ENCODE measurements at places on chromosomes 11 and 22.

GRCh38 chr11:92306966-92307510, 82.4 kb downstream of the FAT3 start:
- DNase-seq, result no peak

GRCh38 chr22:37896181-37896592, 9.9 kb upstream of the MICALL1 start:
- no peak for DNase-seq

- DNase-seq, result no peak
Measured at GRCh38 chr22:43975041-43975440, 19.8 kb downstream of the SAMM50 start.

- no peak for DNase-seq
Measured at GRCh38 chr11:21511835-21512440, 680.9 kb upstream of the ANO5 start.

GRCh38 chr11:85647078-85647477, 689 bp upstream of the TMEM126A start:
- DNase-seq, result no peak

- no peak for DNase-seq
Measured at GRCh38 chr11:131867457-131868257, 497.2 kb downstream of the NTM start.

DNA sequence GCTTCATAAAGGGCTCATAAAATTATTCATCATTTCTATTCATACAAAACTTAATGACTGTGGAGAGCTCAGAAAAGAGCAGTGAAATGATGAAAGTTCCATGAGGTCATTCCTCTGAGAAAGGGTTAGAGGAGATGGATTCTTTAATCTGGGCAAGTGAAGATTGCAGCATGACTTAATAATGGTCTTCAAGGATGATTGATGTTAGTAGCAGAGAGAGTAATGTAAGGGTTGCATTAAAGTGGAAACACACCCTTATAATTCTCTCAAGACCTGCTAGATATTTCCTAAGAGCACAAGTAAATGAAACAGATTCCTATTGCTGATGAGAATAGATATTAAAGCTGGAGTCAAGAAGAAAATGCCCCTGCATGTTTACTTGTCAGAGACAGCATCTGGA, 711.6 kb upstream of the ANO5 start:
- no peak for DNase-seq

DNA sequence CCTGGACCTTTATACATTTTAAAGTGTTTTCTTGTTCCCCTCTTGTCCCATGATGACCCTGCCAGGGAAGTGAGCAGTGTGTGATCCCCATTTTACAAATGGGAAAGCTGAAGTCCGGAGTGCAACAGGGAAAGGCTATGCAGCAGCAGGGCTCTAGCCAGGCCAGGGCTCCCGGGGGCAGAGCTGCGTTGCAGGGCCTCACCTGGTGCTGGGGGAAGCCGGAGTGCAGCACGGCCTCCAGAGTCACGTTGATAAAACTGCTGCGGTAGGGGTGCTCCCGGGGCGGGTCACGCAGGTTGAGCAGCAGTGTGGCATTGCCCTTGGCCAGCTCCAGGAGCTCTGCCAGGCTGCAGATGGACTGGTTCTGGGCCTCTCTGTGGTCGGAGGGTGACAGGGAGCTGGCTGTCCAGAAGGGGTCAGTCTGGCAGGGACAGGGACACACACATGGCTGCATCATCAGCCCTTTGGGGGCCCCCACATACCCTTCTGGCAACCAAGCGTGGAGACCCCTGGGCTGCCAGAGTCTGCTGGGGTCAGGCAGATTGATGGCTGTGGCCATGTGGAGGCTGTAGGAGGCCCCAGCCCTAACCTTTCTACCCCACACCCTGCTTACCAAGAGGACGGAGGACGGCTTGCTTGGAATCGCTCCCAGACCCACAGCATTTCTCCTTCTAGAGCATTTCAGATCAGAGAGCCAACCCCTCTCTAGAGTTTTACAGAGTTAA, 9.3 kb upstream of the KLHL35 start:
- DNase-seq, result no peak

GRCh38 chr11:11105361-11105760, 247.5 kb upstream of the ZBED5 start:
- no peak for DNase-seq

GRCh38 chr11:124839128-124839971, 25.9 kb upstream of the ROBO3 start:
- no peak for DNase-seq

GRCh38 chr11:43969543-43969942, 27.1 kb downstream of the C11orf96 start:
- no peak for DNase-seq

DNA sequence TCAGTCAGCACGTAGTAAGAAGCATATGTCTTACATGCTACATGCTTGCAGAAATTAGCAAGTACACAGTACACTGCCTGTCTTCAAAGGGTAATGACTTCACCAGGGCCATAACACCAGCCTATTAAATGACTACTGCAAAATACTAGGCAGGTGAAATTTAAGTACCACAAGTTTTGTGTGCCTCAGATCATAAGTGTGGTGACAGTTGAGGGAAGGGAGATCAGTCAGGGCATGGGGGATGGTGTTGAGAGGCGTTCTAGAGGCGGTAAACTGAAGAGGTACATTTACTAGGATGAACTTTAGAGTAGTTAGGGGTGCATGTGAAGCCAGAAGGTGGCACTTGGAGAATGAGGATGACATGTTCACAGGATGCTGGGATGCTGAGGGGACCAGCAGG, 22.0 kb downstream of the AMOTL1 start:
- DNase-seq, result no peak

GRCh38 chr11:82757660-82758357, 24.1 kb upstream of the FAM181B start:
- no peak for DNase-seq

DNA sequence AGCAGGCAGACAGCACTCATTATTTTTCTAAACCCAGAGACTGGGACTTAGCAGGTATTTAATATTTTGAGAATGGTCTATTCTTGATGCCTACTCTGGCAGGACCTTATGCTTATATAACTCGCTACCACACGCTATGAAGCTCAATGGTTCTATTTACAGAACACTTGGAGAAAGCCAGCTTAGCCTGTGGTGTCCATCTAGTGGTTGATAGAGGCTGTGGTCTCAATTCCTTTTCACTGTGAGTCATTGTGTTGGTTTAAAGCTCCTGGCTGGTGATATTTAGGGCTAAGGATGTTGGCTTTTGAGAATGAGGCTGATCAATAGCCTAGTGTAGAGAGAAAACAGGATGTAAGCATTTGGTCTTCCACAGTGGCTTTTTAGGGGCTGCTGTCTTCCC, 206.4 kb downstream of the DBX1 start:
- no peak for DNase-seq

DNA sequence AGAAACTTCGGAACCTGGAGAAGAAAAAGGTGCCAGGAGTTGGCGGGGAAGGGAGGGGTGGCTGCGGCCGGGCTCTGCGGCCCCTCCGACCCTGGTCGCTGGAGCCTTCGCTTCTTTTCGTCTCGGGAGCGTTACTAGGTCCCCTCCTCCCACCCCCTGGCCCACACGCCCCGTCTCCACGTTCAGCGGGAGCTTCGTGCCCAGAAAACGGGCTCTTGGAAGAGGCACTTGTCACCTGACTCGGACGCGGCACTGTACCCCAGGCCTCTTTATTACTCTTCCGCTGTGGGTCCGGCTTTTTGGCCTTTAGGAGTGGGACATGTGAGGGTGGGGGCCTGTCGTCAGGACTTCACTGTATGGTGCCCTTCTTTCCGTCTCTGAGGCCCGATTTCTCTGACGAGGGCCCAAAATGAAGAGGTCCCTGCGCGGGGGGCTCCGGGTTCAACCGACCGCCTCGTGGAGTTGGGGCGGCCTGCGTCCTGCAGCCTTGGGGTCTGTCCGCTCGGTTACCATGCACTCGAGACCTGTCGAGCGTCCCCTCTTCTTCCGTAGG, 1.2 kb downstream of the CAPRIN1 start:
- peak; percentile 40 for DNase-seq

DNA sequence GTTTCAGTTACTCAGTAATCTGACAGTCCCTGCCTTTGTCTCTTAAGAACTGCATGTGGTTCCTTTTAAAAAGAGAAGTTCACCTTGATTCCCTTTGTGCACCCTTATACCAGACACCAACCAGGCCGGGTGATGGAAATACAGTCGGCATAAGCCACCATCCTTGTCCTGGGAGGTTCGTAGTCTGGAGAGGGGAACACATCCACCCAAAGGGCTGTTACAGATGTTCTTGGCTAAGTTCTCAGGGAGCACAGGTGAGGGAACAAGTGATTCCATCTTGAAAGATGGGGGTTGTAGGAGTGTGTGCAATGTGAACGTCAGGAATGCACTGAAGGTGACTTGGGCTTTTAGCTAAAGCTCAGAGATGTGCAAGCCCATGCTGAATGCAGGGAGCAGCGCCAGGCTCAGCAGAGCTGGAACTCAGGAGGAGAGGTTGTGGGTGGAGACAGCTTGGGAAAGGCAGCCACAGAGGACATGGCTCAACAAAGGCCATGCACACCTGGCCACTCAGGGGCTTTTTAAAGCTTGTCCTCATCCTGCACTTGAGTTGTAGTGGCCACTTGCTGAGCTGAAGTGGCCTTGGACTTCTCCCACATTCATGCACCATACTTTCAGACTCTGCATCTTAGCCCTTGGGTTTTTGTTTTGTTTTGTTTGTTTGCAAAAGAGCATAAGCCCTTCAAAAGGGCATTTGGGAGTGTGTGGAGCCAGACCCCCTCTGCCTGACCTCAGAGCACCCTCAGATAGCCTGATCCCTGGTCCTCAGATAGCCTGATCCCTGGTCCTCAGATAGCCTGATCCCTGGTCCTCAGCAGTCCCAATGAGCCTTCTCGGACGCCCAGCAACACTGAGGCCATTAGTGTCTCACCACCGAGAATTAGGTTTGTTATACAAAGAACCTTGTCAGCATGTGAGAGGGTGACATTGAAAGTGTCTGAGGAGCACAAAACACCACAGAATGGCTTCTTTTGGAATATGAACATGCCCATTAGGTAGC, 12.7 kb upstream of the TMA7B start:
- no peak for DNase-seq

- DNase-seq, result no peak
Measured at GRCh38 chr11:65611758-65612603, 2.0 kb downstream of the MAP3K11 start.

DNA sequence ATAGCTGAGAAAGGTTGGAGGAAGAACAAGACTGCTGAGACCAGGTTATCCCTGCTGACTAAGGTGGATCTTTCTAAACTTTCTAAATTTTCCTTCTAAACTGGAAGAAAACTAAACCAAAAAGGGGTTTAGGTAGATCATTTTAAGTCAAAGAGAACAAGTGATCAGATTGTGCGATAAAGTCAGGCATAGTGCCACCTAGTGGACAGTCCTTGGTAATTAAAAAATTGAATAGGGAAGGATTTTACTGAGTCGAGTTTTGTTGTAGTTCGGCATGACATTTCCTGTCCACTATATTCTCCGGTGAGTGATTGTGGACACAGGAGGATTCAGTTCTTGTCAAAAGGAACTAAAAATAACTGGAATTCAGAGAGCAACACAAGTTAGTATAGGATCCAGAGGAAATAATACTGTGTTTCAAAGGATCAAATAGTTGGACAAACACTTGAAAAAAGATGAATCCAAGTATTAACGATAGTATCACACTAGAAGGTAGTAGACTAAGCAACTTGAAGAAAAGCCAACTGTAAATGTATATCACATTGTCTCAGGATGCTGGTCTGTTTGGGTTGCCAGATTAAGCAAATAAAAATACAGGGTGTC, 1236.4 kb downstream of the FAM181B start:
- DNase-seq, result peak; percentile 4

GRCh38 chr11:44326615-44327475, 16.9 kb upstream of the ALX4 start:
- no peak for DNase-seq

DNA sequence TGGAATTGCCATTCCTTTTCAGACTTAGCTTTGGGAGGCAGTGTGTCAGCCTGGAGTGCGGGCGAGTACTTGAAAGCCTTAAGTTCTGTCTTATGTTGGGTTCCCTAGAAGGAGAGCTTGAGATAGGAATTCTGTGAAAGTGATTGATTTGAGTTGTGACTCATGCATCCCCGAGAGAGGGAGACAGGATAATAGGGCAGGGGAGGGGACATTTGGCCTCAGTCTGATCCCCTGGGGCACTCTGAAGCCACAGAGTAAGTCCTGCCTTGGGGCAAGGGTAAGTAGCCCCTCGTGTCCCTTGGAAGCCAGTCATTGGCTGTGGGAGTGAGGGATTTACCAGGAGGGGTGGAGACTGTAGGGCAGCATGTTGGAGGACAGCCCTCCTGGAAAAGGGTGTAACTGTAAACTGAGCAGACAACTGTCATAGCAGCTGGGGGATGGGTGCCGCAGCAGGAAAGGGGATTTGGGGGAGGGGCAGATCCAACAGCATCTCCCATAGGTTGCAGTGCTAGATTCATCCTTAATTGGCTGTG, 44.0 kb downstream of the KIAA1671 start:
- no peak for DNase-seq

DNA sequence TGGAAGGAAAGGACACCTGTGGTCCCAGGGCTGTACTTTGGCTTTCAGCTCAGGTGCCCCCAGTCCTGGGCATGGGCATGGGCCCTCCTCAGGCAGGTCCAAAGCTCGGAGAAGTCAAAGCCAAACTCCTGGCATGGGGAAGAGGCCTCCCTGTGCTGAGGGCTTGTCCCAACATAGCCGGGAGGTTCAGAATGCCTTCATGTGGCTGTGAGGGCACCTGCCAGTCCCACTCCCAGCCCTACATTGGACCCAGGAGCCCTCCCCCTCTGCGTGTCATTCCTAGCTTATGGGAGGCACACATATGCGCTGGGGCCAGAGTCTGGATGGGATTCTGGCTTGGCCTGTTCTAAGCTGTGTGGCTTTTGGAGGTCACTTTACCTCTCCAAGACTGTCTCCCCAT, 1.0 kb upstream of the KLHL35 start:
- no peak for DNase-seq

DNA sequence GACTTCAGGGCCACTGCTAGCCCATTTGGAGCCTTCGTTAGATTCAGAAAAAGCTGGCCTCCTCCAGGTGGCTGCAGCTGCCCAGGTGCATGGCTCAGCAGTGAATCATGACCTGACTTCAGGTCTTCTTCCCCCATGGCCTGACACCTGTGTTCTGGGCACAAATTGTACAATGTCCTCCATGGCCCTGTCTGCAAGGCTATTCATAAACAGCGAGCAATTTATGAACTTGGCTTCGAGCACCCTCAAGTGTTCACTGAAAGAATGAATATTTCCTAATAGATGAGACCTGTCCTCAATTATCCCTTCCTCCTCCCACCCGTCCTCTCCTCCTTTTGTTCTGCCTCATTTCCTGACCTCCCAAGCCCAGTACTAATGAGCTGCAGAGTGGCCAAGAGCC, 12.2 kb upstream of the VPS37C start:
- DNase-seq, result no peak

GRCh38 chr11:25958045-25958444, 373.9 kb upstream of the ANO3 start:
- no peak for DNase-seq

DNA sequence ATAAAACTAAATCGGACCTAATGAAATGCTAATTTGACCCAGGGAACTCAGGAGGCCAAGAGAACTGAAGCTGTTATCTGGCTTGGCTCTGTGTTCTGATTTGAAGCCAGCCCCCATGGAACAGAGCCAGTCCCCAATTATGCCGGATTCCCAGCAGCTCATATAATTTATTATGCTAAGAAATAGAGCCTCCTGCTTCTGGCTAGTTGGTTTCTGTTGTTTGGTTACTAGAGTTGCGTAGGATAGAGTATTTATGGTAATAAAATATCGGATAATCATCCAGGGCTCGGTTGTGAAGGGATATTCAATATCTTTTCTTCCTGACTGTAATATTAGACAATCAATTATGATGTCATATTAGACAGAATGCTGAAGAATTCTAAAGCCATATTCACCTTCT, 120.4 kb upstream of the TTC12 start:
- no peak for DNase-seq

All from stimulated activated CD4-positive, alpha-beta T cell treated with anti-CD3 and anti-CD28 coated beads, Interleukin-4, amount 100 ng/mL, for 24 hours (primary cell).